ENCODE measurements at places on chromosomes 12 and 14. TPM values are rescaled to one million over a fixed set of nuclear protein-coding genes. Genes with fewer than 3 reads are reported as not detected.

- H3K4me1 ChIP-seq, result no peaks in the 10 kb centered on the region
- DNase-seq, result peak; percentile 2
- no peak overlapping the region for H3K27ac ChIP-seq
- H3K4me3 ChIP-seq, result no peak overlapping the region
- H3K36me3 ChIP-seq, result peaks cover 33% of the 10 kb centered on the region
Measured at GRCh38 chr12:132925597-132926414, 30.3 kb downstream of the ZNF605 start.

- no peaks in the 10 kb centered on the region for H3K27me3 ChIP-seq
- no peak for DNase-seq
- no peaks in the 10 kb centered on the region for H3K36me3 ChIP-seq
- no peak overlapping the region for H3K4me3 ChIP-seq
- no peak overlapping the region for H3K27ac ChIP-seq
Measured at GRCh38 chr12:29277231-29277630, 103.7 kb downstream of the ERGIC2 start.

- H3K4me3 ChIP-seq, result no peak overlapping the region
- H3K4me1 ChIP-seq, result peaks cover 9% of the 10 kb centered on the region
- no peak for DNase-seq
- H3K27ac ChIP-seq, result no peak overlapping the region
- no peaks in the 10 kb centered on the region for H3K27me3 ChIP-seq
Measured at GRCh38 chr14:75842551-75842950, 139.2 kb downstream of the TGFB3 start.

GRCh38 chr14:93936245-93936644, 9.1 kb downstream of the FAM181A start:
- peak; percentile 49 for DNase-seq
- no peak overlapping the region for H3K27ac ChIP-seq
- H3K27me3 ChIP-seq, result no peaks in the 10 kb centered on the region
- H3K36me3 ChIP-seq, result no peaks in the 10 kb centered on the region
- H3K4me1 ChIP-seq, result peaks cover 10% of the 10 kb centered on the region

DNA sequence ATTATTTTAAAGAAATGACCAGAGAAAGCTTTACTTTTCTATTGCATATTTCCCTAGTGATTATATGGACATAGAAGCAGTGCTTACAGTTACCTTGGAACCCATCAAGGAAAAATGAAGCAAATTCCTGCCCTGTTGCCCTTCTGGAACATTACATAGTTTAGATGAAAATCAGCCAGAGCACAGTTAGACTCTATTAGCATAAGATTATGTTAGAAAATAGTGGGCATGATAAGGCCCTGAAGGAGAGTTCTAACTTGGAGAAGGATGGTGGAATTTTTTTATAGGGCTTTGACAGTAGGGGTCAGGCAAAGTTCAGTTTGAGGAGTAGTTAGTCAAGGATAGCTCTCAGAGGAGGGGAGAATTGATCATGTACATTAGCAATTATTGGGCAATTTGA, 74.3 kb downstream of the FUT8 start:
- no peak overlapping the region for H3K4me3 ChIP-seq
- no peak overlapping the region for H3K27ac ChIP-seq
- no peak for DNase-seq

- H3K4me1 ChIP-seq, result no peaks in the 10 kb centered on the region
- no peak overlapping the region for H3K27ac ChIP-seq
- H3K36me3 ChIP-seq, result no peaks in the 10 kb centered on the region
- H3K27me3 ChIP-seq, result peaks cover 7% of the 10 kb centered on the region
Measured at GRCh38 chr12:79344855-79345847, 345.6 kb downstream of the PAWR start.

DNA sequence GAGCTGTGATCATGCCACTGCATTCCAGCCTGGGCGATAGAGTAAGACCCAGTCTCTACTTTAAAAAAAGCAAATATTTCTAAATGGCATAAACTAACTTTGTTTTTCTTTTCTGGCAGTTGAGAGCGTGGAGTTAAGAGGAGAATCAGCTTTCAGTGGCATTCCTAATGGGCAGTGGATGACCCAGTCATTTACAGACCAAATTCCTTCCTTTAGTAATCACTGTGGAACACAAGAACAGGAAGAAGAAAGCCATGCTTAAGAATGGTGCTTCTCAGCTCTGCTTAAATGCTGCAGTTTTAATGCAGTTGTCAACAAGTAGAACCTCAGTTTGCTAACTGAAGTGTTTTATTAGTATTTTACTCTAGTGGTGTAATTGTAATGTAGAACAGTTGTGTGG, 21.2 kb downstream of the TDG start:
- H3K27ac ChIP-seq, result no peak overlapping the region
- DNase-seq, result no peak
- H3K27me3 ChIP-seq, result no peaks in the 10 kb centered on the region
- H3K4me3 ChIP-seq, result no peak overlapping the region
- H3K4me1 ChIP-seq, result no peaks in the 10 kb centered on the region

DNA sequence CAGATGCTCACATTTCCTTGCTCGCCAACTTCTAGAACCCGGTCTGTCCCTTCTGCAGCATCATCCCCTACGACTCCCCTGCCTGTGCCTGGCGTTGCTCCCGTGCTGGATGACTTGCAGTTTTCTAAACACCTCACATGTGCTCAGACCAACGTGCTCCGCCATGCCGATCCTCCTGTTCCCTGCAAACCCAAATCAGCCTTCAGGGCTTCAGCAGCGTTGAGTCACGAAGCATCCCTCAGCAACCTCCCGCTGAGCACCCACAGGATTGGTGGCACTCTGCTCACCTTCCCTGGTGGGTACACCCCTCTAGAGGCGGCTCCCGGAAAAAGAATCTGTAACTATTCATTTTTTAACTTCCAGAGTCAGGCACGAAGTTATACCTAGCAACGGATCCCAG, 2.8 kb upstream of the PIWIL1 start:
- H3K27ac ChIP-seq, result no peak overlapping the region

DNA sequence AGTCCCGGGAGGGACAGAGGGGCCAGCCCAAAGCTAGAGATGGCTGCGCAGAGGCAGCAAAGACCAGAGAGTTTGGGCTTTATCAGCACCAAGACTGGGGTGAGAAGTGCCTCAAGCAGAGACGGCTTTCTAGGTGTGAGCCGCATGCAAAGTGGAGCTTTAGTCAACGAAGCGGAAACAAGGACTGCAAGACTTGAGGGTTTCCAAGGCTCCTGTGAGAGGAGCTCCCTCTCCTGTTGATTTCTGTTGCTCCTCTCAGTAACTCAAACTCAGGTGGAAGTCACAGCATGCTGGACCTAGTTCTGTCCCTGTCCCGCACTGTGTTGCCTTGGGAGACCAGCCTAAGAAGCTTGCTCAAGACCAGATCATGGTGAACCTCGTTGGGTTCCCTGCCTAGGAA, 327.8 kb downstream of the MED13L start:
- no peak overlapping the region for H3K27ac ChIP-seq
- no peaks in the 10 kb centered on the region for H3K4me1 ChIP-seq
- DNase-seq, result no peak
- H3K4me3 ChIP-seq, result no peak overlapping the region
- no peaks in the 10 kb centered on the region for H3K27me3 ChIP-seq

DNA sequence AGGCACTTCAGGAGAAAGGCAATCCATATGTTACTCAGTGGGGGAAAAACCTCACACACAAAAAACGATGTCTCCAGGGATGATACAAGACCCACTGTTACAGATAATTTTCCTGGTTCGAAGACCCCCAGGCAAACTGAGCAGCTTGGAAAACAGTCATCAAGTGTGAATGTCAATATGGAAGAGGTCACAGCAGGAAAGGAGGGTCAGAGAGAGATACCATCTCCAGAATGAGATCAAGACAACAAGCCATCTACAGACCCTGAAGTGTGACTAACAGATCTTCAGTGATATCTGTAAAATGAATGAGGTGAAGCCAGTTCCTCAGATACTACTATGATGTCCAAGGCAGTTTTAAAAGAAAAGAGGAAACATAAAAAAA, 28.6 kb downstream of the GNS start:
- no peak overlapping the region for H3K4me3 ChIP-seq
- no peaks in the 10 kb centered on the region for H3K27me3 ChIP-seq
- H3K4me1 ChIP-seq, result peaks cover 14% of the 10 kb centered on the region
- no peak for DNase-seq

- no peak overlapping the region for H3K27ac ChIP-seq
- H3K36me3 ChIP-seq, result no peaks in the 10 kb centered on the region
- H3K4me1 ChIP-seq, result no peaks in the 10 kb centered on the region
- peaks cover 5% of the 10 kb centered on the region for H3K27me3 ChIP-seq
- DNase-seq, result no peak
Measured at GRCh38 chr12:40502322-40502721, 189.9 kb upstream of the CNTN1 start.

GRCh38 chr14:89266754-89267153, 150.3 kb downstream of the FOXN3 start:
- H3K4me1 ChIP-seq, result no peaks in the 10 kb centered on the region
- H3K4me3 ChIP-seq, result no peak overlapping the region
- H3K27me3 ChIP-seq, result no peaks in the 10 kb centered on the region
- no peaks in the 10 kb centered on the region for H3K36me3 ChIP-seq

DNA sequence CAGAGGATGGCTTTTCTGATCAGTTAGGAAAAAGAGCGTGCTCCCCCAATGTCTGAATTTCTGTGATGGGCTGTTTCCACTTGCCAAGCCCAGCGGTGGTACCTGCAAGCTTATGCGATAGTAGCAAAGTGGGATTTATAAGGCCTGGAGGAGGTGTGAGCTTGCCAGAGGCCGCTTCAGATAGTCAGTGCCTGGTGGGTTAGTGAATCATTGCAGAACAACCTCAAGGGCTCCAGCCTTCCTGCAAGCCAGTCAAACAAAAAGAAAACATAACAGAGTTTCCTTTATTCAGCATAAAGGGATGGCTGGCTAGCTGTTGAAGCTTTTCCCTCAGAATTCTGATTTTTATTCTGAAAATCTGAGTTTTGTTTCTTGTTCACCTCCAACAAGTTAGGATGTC, 7.6 kb upstream of the BMP4 start:
- H3K4me1 ChIP-seq, result no peaks in the 10 kb centered on the region
- H3K36me3 ChIP-seq, result peaks cover 6% of the 10 kb centered on the region
- H3K27me3 ChIP-seq, result no peaks in the 10 kb centered on the region
- DNase-seq, result no peak
- H3K27ac ChIP-seq, result no peak overlapping the region

DNA sequence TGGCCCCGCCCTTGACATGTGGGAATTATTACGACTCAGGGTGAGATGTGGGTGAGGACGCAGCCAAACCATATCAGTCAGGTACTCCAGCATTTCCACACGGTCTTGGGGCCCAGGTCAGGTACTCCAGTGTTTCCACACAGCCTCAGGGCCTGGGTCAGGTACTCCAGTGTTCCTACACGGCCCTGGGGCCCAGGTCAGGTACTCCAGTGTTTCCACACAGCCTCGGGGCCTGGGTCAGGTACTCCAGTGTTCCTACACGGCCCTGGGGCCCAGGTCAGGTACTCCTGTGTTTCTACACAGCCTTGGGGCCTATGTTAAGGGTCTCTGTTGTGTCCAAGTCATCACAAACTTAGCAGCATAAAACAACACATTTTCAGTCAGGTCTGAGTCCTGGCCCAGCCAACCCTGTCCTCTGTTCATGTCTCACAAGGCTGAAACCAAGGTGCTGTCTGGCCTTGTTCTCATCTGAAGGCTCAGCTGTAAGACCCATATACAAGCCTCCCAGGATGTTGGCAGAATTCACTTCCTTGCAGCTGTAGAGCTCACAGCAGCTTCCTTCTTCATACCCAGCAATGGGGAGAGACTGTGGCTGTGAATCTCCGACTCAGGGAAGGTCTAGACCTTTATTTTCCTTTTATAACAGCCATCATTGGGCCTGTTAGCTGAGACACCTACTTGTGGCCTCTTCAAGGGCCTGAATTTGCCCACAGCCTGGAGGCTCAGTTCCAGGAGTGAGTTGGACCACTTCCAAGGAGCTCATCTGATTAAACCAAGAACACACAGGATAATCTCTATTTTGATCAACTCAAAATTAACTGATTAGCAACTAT, 107.6 kb upstream of the SFSWAP start:
- no peak overlapping the region for H3K27ac ChIP-seq
- no peak for DNase-seq
- H3K4me3 ChIP-seq, result no peak overlapping the region
- no peaks in the 10 kb centered on the region for H3K36me3 ChIP-seq
- H3K27me3 ChIP-seq, result peaks cover 24% of the 10 kb centered on the region

GRCh38 chr14:75399843-75400775, 27.7 kb upstream of the JDP2 start:
- H3K36me3 ChIP-seq, result no peaks in the 10 kb centered on the region
- H3K27me3 ChIP-seq, result peaks cover 11% of the 10 kb centered on the region
- H3K4me3 ChIP-seq, result no peak overlapping the region
- peak overlapping the region; percentile 90 for H3K27ac ChIP-seq
- peak; percentile 100 for DNase-seq

- H3K36me3 ChIP-seq, result no peaks in the 10 kb centered on the region
- peaks cover 10% of the 10 kb centered on the region for H3K27me3 ChIP-seq
- no peak overlapping the region for H3K27ac ChIP-seq
Measured at GRCh38 chr12:3747543-3747942, 5.4 kb downstream of the CRACR2A start.

- H3K4me1 ChIP-seq, result no peaks in the 10 kb centered on the region
- H3K36me3 ChIP-seq, result no peaks in the 10 kb centered on the region
- H3K27me3 ChIP-seq, result no peaks in the 10 kb centered on the region
- no peak overlapping the region for H3K4me3 ChIP-seq
- no peak overlapping the region for H3K27ac ChIP-seq
- peak; percentile 2 for DNase-seq
Measured at GRCh38 chr14:26738571-26738970, 140.7 kb upstream of the NOVA1 start.

DNA sequence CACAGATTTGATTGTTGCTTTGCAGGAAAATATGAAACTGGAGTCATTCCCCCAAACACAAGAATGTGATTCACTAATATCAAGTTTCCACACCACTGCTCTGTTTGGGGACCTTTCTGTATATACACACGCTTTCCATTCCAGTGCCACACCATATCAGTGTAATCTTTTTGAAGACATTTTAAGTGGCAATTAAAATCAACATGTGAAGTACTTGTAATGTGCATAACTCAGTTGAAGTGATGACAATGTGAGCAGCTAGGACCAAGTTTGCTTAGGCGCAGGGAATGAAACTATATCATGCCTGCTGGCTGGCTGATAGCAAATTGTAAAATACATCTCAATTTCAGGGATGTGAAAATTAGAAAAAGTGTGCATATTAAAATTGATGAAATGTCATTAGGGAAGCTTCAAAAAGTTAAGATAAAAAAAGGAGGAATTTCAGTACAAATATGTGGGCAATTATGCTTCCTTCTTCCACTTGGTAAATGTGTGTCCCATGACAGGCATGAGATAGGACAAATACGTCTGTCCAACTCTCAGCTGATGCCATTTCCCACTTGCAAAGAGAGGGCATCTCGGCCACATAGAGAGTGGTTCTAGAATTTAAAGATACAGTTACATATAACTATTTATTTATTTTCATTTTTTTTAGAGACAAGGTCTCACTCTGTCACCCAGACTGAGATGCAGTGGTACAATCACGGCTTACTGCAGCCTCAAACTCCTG, 43.7 kb downstream of the HSPB8 start:
- peaks cover 26% of the 10 kb centered on the region for H3K27me3 ChIP-seq
- no peak for DNase-seq
- H3K4me3 ChIP-seq, result no peak overlapping the region
- H3K36me3 ChIP-seq, result peaks cover under 1% of the 10 kb centered on the region
- H3K27ac ChIP-seq, result no peak overlapping the region
- no peaks in the 10 kb centered on the region for H3K4me1 ChIP-seq

- H3K4me3 ChIP-seq, result peak overlapping the region; percentile 91
- H3K27me3 ChIP-seq, result no peaks in the 10 kb centered on the region
- peak; percentile 53 for DNase-seq
- H3K4me1 ChIP-seq, result peaks cover 11% of the 10 kb centered on the region
- H3K36me3 ChIP-seq, result no peaks in the 10 kb centered on the region
Measured at GRCh38 chr12:104959335-104959841, 1.3 kb upstream of the SLC41A2 start.

The CLEC1B gene
- not detected for total RNA-seq

The DHRS2 gene
- 1.1 TPM for total RNA-seq

The FSCB gene
- not detected for total RNA-seq

The RPGRIP1 gene
- total RNA-seq, result not detected

The AEBP2 gene
- 49.2 TPM for total RNA-seq

The CCDC198 gene
- not detected for total RNA-seq

The CIT gene
- total RNA-seq, result 25.0 TPM

The CISTR gene
- not detected for total RNA-seq

The SPRYD4 gene
- 3.5 TPM for total RNA-seq

All from MCF 10A (cell line).